Adrenal gland (tissue), 19 donors: ENCODE measurements at places on chromosomes 11 and 22. TPM values are rescaled to one million over a fixed set of nuclear protein-coding genes. Genes with fewer than 3 reads are reported as not detected.
A peak's percentile ranks its signal among the peaks of the same experiment; 100 is the strongest.

DNA sequence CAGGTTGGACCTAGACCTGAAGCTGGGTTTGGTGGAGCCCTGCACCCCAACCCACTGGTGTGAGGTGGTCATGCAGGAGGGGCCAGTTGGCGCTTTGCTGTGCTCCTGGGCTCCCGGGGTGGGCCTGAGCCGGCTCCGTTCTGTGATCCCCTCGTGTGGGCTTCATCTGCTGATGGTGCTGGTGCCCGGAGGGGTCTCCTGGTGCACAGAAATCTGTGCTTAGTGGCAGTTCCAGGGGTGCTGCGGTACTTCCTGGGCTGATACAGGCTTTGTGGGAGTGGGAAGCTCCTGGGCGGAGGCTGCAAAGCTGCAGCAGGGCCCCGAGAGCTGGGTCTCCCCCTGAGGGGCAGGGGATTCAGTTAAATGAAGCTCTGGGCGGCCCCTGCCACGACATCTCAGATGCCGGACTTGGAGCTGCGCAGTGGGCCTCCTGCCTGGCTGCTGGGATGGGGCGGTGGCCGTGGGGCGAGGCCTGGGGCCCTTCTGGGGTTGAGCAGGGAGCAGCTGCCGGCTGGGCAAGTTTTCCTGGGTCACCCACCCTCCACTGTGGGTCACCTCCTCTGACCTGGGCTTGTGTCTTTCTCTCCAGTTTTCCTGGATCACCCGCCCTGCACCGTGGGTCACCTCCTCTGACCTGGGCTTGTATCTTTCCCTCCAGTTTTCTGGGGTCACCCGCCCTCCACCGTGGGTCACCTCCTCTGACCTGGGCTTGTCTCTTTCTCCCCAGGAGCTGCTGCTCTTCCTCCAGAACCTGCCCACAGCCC, 410.5 kb downstream of the TBC1D22A start:
- DNase-seq: peak; percentile 36
- H3K27ac ChIP-seq: no peak overlapping the region
- H3K4me1 ChIP-seq: no peaks in the 10 kb centered on the region
- H3K36me3 ChIP-seq: no peaks in the 10 kb centered on the region
- H3K27me3 ChIP-seq: no peaks in the 10 kb centered on the region

DNA sequence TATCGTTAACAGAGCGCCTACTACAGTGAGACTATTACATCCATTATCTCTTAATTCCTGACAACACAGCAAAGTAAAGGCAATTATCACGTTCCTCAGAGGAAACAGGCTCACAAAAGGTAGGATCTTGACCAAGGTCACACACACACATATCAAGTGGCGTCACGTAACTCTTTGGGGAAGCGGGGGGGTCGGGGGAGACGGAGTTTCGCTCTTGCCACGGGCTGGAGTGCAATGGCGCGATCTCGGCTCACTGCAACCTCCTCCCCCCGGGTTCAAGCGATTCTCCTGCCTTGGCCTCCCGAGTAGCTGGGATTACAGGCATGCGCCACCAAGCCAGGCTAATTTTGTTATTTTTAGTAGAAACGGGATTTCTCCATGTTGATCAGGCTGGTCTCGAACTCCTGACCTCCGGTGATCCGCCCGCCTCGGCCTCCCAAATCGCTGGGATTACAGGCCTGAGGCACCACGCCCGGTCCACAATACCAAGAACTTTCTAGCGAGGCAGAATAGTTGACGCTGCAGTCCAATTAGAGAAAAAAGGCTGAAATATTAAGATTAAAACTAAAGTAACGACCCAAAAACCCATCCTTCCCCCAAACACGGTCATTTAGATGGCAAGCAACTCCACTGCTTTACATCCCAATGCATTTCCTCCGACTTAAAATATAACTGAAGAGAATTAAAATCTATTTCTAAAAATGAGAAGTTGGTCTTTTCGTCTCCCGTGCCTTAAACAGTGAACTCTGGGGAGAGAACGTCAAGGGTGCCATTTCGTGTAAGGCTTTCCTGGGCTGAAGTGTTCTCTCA, 1.2 kb downstream of the DDX17 start:
- H3K27ac ChIP-seq: peak overlapping the region; percentile 100
- H3K27me3 ChIP-seq: no peaks in the 10 kb centered on the region
- peak overlapping the region; percentile 19 for H3K4me3 ChIP-seq

GRCh38 chr22:20671409-20672081, 102.4 kb upstream of the SERPIND1 start:
- no peaks in the 10 kb centered on the region for H3K36me3 ChIP-seq
- H3K4me3 ChIP-seq: no peak overlapping the region
- no peak for DNase-seq
- H3K27ac ChIP-seq: no peak overlapping the region
- H3K4me1 ChIP-seq: no peaks in the 10 kb centered on the region

Gene C11orf21
- 0.14 TPM for total RNA-seq

Gene GVQW3
- total RNA-seq: 1.9 TPM

DNA sequence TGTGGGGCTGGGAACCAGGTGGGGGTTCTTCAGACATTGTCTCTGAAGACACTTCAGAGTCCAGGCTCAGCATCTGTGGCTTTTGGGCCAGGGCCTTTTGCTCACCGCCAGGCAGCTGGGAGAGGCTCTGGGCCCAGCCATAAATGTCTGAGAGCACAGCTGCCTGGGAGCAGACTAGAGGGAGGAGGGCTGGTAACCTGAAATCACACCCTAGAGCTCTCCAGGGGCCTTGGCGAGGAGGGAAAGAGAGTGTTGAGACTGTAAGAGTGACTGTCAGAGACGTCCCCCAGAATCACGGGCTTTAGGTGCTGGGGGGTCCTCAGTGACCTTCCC, 4.1 kb downstream of the TRABD start:
- H3K4me1 ChIP-seq: peaks cover 24% of the 10 kb centered on the region
- peaks cover 12% of the 10 kb centered on the region for H3K36me3 ChIP-seq
- DNase-seq: no peak
- H3K27ac ChIP-seq: peak overlapping the region; percentile 72

DNA sequence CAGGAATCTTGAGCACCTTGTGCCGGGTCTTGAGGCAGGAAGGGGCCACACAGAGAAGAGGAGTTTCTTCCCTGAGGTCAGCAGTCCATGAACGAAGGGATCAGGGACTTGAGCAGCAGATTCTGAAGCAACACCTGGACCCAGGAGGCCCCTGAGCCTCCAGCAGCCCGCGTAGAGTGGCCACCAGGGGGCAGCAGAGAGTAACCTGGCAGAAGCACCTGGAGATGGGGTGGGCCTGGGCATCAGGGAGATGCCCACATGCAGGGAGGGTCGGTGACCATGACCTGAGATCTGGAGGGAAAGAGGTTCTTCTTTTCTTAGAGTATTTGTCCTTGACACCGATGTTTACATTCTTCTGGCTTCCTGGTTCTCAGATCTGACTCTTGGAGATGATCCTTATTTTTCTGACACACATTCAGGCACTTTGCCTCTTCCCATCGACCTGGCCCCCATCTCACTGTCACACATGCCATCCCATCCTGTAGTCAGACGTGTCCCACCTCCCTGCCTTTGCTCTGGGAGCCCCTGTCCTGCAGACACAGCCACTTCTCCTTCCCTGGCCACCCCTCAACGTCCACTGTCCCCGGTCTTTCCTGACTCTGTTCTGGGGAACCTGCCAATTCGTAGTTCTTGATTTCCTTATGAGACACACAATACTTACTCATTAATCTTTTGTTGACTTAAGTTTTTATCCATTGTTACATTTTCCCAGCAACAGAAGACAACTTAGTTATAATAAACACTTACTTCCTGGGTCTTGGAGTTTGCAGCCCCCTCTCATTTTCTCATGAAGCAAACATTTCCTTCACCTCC, 66.5 kb downstream of the GGTLC2 start:
- no peaks in the 10 kb centered on the region for H3K27me3 ChIP-seq
- peak; percentile 71 for DNase-seq
- H3K36me3 ChIP-seq: no peaks in the 10 kb centered on the region
- H3K27ac ChIP-seq: no peak overlapping the region
- H3K4me3 ChIP-seq: no peak overlapping the region

Gene DUSP18
- 7.7 TPM for total RNA-seq

DNA sequence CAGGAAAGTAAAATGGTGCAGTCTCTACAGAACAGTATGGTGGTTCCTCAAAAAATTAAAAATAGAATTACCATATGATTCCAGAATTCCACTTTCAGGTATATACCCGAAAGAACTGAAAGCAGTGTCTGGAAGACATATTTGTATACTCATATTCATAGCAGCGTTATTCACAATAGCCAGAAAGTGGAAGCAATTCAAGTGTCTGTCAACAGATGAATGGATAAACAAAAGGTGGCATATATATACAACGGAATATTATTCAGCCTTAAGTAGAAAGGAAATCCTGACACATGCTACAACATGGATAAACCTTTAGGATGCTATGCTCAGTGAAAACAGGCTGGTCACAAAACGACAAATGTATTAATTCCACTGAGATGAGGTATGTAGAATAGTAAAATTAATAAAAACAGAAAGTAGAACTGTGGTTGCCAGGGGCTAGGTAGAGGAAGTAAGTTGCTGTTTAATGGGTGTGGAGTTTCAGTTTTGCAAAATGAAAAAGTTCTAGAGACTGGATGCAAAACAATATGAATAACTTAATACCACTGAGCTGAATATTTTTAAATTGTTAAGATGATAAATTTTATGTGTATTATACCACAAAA, 14.5 kb downstream of the SAA1 start:
- no peak overlapping the region for H3K27ac ChIP-seq
- no peaks in the 10 kb centered on the region for H3K4me1 ChIP-seq
- no peak for DNase-seq
- no peaks in the 10 kb centered on the region for H3K27me3 ChIP-seq

DNA sequence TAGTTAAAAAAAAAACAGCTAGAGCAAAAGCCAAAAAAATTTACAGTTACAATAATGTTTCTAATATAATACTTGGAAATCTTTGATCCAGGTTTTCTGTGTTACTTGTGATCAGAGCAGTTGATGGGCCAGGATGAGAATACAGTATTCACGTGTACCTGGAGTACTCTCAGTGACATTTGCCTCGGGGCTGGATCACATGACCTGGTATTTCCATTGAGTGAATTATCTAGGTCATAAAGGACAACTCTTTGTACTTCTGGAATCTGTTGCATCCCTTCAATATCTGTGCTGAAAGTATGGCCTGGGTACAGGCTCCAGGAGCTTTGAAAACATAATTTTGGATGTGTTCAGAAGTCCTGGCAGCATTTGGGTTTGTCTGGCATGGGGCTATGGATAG, 93.5 kb downstream of the GRAMD1B start:
- no peak overlapping the region for H3K4me3 ChIP-seq
- DNase-seq: no peak
- peak overlapping the region; percentile 68 for H3K27ac ChIP-seq

DNA sequence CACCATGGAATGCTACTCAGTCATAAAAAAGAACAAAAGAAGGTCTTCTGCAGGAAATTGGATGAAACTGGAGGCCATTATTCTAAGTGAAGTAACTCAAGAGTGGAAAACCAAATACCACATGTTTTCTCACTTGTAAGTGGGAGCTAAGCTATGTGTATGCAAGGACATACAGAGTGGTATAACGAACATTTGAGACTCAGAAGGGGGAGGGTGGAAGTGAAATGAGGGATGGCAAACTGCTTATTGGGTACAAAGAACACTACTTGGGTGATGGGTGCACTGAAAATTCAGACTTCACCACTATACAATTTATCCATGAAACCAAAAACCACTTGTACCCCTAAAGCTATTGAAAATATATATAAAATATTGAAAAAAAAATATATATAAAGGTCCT, 13.4 kb upstream of the CAT start:
- no peaks in the 10 kb centered on the region for H3K36me3 ChIP-seq
- H3K4me3 ChIP-seq: no peak overlapping the region
- no peaks in the 10 kb centered on the region for H3K27me3 ChIP-seq

DNA sequence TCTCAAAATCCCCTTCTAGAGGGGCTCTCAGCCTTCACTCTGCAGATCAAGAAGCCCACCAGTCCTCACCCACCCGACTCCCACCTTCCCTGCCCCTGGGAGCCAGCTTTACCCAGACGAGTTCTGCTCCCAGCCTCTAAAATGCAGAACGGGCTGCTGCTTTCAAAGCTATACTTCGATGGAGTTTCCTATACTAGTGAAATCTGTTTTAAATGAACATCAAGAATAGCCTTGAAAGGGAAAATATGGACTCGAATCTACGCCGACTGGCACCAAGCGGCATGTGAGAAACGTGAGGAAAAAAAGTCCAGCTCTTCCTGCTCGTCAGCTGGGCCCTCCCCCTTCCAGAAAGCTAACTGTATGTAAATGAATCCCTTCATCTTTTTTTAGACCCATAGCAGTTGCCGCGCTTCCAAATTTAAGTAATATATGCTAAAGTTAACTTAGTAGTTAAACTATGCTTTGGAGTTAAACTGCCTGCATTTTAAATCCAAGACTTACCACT, 211.7 kb downstream of the NTM start:
- no peak overlapping the region for H3K27ac ChIP-seq
- no peak for DNase-seq
- H3K27me3 ChIP-seq: no peaks in the 10 kb centered on the region
- no peak overlapping the region for H3K4me3 ChIP-seq
- no peaks in the 10 kb centered on the region for H3K36me3 ChIP-seq

Gene OR5A2
- total RNA-seq: not detected

Gene SAA4
- not detected for total RNA-seq

DNA sequence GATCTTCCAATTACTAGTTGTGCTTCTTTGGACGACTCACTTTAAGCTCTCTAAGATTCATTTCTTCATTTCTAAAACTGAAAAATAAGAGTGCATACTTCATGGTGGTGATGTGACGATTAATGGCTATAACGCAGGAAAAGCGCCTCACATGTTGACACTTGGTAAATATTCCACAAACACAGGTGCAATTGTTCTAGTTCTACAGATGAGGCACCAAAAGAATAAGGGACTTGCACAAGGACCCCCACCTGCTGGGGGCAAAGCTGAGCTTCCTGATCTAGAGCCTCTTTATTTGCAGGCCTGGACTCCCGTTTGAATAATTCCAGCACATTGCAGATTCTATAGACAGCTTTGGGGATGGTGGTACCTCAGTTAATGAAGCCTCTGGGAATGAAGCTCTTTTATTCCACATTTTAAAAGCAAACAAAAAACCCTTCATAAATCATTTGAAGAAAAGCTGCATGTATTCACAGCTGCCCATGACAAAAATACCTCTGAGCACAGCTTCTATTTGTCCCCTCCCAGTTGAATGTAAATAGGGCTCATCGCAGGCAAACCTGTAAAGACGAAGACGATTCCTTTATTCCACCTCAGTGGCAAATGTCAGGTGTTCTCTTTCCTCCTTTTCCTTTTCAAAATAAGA, 14.9 kb upstream of the CADM1 start:
- H3K27me3 ChIP-seq: peaks cover 7% of the 10 kb centered on the region
- H3K36me3 ChIP-seq: no peaks in the 10 kb centered on the region
- H3K27ac ChIP-seq: no peak overlapping the region
- DNase-seq: no peak

DNA sequence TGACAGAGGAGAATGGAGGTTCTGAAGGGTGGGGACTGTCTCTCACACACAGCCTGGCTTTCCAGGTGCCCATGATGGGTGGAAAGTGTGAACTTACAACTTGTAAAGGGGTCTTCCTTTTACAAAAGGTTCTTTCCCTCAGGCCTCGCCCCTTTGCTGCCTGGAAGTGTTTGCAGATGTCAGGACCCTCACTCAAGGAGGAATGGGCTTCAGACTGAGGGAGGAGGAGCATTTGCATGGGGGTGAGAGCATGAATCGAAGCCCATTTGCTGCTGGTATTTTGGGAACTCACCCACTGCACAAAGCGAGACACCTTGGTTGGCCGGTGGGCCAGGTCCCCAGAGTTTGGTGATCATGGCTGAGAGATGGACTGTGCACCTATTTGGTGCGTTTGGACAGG, 25.1 kb downstream of the MPPED1 start:
- H3K4me1 ChIP-seq: no peaks in the 10 kb centered on the region
- no peaks in the 10 kb centered on the region for H3K36me3 ChIP-seq
- H3K27me3 ChIP-seq: no peaks in the 10 kb centered on the region
- no peak for DNase-seq
- no peak overlapping the region for H3K27ac ChIP-seq
